ENCODE measurements at places on chromosomes 1 and 21. TPM values are rescaled to one million over a fixed set of nuclear protein-coding genes. Genes with fewer than 3 reads are reported as not detected.

- no peak for DNase-seq
- H3K36me3 ChIP-seq: no peaks in the 10 kb centered on the region
- H3K27ac ChIP-seq: no peak overlapping the region
- peaks cover 3% of the 10 kb centered on the region for H3K4me1 ChIP-seq
Measured at GRCh38 chr1:245261786-245262185, 107.0 kb downstream of the KIF26B start.

Gene IFI16
- 145 TPM for total RNA-seq

GRCh38 chr1:224786533-224787250, 142.8 kb upstream of the DNAH14 start:
- H3K27me3 ChIP-seq: no peaks in the 10 kb centered on the region
- peaks cover 10% of the 10 kb centered on the region for H3K4me1 ChIP-seq
- DNase-seq: no peak
- no peaks in the 10 kb centered on the region for H3K36me3 ChIP-seq
- no peak overlapping the region for H3K27ac ChIP-seq

GRCh38 chr1:11676386-11677103, 4.4 kb downstream of the MAD2L2 start:
- DNase-seq: no peak
- no peaks in the 10 kb centered on the region for H3K27me3 ChIP-seq
- no peak overlapping the region for H3K27ac ChIP-seq
- peaks cover 13% of the 10 kb centered on the region for H3K4me1 ChIP-seq
- peaks cover 28% of the 10 kb centered on the region for H3K36me3 ChIP-seq
- no peak overlapping the region for H3K4me3 ChIP-seq

DNA sequence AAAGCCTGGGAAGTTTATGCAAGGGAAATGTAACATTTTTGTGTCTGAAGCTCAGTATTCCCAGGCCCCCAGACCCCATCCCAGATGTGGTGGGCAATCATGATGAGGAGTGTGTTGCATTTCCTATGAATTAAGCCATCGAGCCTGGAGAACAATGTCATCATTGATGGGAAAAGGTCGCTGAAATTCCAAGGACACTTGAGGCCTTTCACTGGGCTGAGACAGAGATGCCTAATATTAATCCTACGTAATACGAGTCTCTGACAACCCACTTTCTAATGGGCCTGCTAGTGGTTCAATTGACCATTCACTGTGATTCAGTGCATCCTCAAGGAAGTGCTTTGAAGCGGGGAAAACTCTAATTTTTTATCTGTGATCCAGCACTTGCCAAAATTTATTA, 291.6 kb downstream of the PLPP3 start:
- H3K36me3 ChIP-seq: no peaks in the 10 kb centered on the region
- H3K27ac ChIP-seq: no peak overlapping the region
- no peaks in the 10 kb centered on the region for H3K27me3 ChIP-seq
- no peaks in the 10 kb centered on the region for H3K4me1 ChIP-seq
- DNase-seq: no peak

Gene LCE1E
- total RNA-seq: not detected

- H3K27ac ChIP-seq: peak overlapping the region; percentile 32
- no peak overlapping the region for H3K4me3 ChIP-seq
- peaks cover 21% of the 10 kb centered on the region for H3K27me3 ChIP-seq
- DNase-seq: no peak
- H3K36me3 ChIP-seq: no peaks in the 10 kb centered on the region
Measured at GRCh38 chr21:43298546-43299440, 128.1 kb downstream of the SIK1 start.

Gene MORN1
- total RNA-seq: 17.8 TPM

DNA sequence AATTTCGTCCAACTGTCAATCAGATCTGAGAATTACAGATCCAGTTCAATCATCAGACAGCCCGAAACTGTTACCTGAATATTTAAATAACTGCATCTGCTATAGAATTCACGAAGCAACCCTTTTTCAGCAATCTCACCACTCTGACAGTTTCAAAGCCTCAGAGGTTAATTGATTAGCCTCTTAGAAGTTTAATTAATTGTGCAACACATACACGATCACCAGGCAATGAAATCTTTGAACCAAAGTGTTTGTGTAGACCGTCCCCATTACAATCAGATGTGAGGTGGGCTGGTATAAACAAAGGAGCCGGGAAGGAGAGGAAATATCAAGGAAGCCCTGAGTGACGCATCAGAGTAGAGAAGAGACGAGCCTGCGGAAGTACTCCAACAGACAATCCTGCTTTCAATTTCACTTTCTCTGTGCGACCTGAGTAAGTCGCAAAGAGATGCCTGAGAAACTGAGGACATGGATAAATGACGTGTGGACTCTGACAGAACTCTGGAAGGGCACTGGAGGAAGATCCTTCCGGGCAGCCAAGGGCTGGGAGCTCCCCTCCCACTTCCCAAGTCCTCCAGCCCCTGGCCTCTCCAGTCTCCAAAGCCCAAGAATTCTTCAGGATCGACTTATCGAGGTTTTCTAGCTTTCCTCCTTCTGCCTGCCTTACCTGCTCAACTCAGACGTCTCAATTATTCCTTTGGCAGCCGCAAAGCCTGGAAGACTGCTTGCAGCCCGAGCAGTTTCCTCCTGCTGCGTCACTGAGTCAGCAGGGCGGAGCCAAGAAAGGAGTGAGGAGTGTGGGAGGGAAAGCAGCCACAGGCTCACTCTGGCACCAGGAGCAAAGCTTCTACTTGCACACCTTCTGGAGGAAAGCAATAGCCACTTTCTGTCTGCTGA, at the start of gene RNASEL:
Gene RNASEL, minus strand, starts transcription at position 757 of the 897 bp plus-strand sequence. CDS start 2,450 bp downstream, outside the sequence.
- H3K36me3 ChIP-seq: peaks cover 37% of the 10 kb centered on the region
- no peaks in the 10 kb centered on the region for H3K27me3 ChIP-seq
- peak within 1 kb of the TSS; percentile 92 for H3K4me3 ChIP-seq
- peak; percentile 39 for DNase-seq

DNA sequence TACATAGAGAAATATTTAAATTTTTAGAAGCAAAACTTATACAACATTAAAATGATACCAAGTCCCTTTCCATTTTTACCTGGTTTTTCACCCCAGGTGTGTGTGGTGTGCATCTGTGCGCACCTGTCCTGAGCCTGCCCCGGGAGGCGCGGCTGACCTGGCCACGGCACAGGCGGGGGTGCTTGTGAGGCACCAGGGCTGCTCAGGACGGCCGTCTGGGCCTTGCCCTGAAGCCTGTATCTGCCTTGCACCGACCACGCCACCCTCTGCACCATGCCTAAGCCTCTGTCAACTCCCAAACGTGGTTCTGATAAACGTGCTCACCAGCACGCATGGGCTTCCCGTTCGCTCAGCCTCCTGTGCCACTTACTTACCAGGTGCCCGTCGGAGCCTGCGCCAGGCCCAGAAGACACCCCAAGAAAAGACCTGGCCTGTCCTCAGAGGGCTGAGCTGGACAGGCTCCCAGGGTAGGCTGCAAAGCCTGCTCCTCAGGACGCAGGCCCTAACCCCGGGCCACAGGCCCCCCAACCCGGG, 20.9 kb downstream of the PANK4 start:
- no peak for DNase-seq
- peaks cover 9% of the 10 kb centered on the region for H3K4me1 ChIP-seq
- H3K4me3 ChIP-seq: no peak overlapping the region
- no peaks in the 10 kb centered on the region for H3K27me3 ChIP-seq
- H3K27ac ChIP-seq: no peak overlapping the region

DNA sequence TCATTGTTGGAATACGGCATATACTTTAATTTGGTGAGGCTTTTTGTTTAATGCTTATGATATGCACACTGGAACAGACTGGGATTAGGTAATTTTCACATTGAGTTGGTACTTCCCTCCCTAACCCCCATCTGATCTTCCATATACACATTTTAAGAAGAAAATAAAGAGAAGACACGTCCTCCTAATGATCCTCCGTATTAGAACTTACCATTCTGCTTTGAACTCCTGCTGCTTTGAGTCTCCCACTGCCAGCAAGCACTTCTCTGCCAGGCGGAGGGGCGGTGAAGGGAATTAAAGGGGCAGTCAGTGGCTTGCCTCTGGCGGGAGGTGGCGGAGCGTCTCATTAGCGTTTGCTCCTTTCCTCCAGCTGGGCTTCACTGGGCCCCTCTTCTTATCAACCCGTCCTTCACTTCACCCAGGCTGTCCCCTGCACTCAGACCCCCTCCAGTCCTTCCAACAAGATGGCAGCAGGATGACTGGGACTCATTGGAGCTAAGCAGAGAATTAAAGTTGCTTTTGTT, 433.4 kb downstream of the KIF26B start:
- no peak overlapping the region for H3K4me3 ChIP-seq
- no peaks in the 10 kb centered on the region for H3K4me1 ChIP-seq
- DNase-seq: no peak
- peaks cover 2% of the 10 kb centered on the region for H3K27me3 ChIP-seq

- H3K27me3 ChIP-seq: no peaks in the 10 kb centered on the region
- H3K4me1 ChIP-seq: peaks cover 64% of the 10 kb centered on the region
- H3K36me3 ChIP-seq: no peaks in the 10 kb centered on the region
- H3K4me3 ChIP-seq: no peak overlapping the region
- no peak overlapping the region for H3K27ac ChIP-seq
Measured at GRCh38 chr1:178644308-178645120, 80.5 kb upstream of the RALGPS2 start.

DNA sequence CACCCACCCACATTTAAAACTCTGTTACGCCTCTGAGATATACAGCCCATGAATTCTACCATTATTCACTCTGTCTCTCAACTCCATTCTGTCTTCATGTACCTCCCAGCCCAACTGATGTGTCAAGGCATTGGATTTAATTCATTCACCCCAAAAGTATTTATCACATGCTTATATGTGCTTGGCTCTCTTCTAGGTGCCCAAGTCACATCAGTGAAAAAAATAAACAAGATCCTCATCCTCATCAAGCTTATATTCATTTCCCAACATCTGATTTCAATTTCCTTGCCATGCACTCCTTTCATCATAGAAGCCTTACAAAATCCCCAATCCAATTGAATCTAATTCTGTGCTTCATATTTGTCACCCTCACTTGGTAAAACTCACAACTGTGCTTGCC, 967.6 kb downstream of the LTN1 start:
- H3K27ac ChIP-seq: no peak overlapping the region
- no peak overlapping the region for H3K4me3 ChIP-seq
- H3K36me3 ChIP-seq: no peaks in the 10 kb centered on the region
- H3K27me3 ChIP-seq: no peaks in the 10 kb centered on the region
- no peaks in the 10 kb centered on the region for H3K4me1 ChIP-seq

DNA sequence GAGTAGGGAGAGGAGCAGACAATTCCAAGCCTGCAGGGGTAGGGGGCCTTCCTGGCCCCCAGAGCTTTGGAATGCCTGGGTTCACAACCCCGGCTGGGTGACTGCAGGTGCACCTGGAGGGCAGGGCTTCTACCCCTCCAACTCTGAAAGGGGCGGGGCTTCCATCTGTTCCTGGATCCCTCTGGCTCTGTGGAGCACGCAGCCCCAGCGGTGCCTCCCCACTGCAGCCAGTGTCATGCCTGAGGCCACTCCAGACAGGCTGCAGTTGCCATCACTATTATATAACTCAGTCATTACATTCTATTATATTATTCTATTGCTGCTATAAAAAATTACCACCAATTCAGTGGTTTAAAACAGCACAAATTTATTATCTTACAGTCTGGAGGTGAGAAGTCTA, 12.5 kb upstream of the FNBP1L start:
- peaks cover 3% of the 10 kb centered on the region for H3K4me1 ChIP-seq
- DNase-seq: no peak
- H3K27ac ChIP-seq: no peak overlapping the region
- no peaks in the 10 kb centered on the region for H3K36me3 ChIP-seq
- peaks cover 3% of the 10 kb centered on the region for H3K27me3 ChIP-seq

Gene NID1
- total RNA-seq: 0.10 TPM

DNA sequence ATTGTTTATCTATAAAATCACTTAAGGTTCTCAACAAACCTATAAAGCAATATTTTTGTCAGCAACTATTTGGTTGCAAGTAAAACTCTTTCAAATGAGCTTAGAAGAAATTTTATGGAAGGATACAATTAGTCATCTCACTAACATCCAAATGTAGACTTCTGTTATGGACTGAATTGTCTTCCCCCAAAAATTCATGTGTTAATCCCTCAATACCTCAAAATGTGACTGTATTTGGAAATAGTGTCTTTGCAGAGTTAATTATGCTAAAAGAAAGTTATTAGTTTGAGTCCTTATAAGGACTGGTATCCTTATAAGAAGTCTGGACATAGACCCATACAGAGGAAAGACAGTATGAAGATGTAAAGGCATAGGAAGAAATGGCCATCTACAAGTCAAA, 357.8 kb upstream of the PRMT6 start:
- H3K27me3 ChIP-seq: no peaks in the 10 kb centered on the region
- DNase-seq: no peak
- H3K27ac ChIP-seq: no peak overlapping the region
- H3K36me3 ChIP-seq: no peaks in the 10 kb centered on the region
- no peaks in the 10 kb centered on the region for H3K4me1 ChIP-seq
- no peak overlapping the region for H3K4me3 ChIP-seq

DNA sequence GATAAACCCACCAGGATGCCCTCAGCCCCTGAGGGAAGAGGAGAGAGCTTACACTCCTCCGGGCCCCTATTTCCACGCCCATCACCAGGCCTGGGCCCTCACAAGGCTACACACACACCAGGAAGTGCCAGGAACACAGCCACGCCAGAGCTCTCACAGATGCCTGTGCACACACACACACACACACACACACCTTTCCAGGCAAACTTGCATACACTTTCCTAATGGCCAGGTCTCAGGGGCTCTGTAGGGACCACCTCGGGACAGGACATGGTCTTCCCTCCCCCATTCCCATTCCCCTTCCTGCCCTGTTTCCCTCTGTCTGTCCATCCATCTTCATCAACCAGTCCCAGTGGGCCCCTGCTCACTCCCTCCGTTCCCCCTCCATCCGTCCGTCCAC, 9.7 kb upstream of the EPHA2 start:
- H3K4me1 ChIP-seq: peaks cover 24% of the 10 kb centered on the region
- no peaks in the 10 kb centered on the region for H3K36me3 ChIP-seq
- H3K4me3 ChIP-seq: no peak overlapping the region
- DNase-seq: no peak

GRCh38 chr1:185053204-185053603, 7.8 kb downstream of the RNF2 start:
- H3K4me3 ChIP-seq: no peak overlapping the region
- no peaks in the 10 kb centered on the region for H3K27me3 ChIP-seq
- H3K4me1 ChIP-seq: peaks cover 29% of the 10 kb centered on the region
- H3K27ac ChIP-seq: no peak overlapping the region

Gene NGF
- not detected for total RNA-seq

Gene CRNN
- not detected for total RNA-seq

Gene EIF2D
- 61.2 TPM for total RNA-seq

- no peaks in the 10 kb centered on the region for H3K27me3 ChIP-seq
- no peak overlapping the region for H3K27ac ChIP-seq
- H3K4me3 ChIP-seq: no peak overlapping the region
Measured at GRCh38 chr1:31441970-31442647, 29.1 kb downstream of the SERINC2 start.

- peaks cover 47% of the 10 kb centered on the region for H3K36me3 ChIP-seq
- H3K4me1 ChIP-seq: peaks cover 63% of the 10 kb centered on the region
- H3K27ac ChIP-seq: peak overlapping the region; percentile 82
- no peak for DNase-seq
Measured at GRCh38 chr1:9689971-9690381, 38.4 kb downstream of the PIK3CD start.

Measured in activated B cell treated with CpG ODN at 0.5 μM for 24 hours (primary cell).